Left lung (tissue), 14 donors: ENCODE measurements at places on chromosomes 16 and 17. TPM values are rescaled to one million over a fixed set of nuclear protein-coding genes. Genes with fewer than 3 reads are reported as not detected.

The CCL11 gene
- 0.68 TPM for polyA plus RNA-seq

The ERN1 gene
- polyA plus RNA-seq: 10.7 TPM

The AHSP gene
- polyA plus RNA-seq: 6.2 TPM

The SCARF1 gene
- 18.6 TPM for polyA plus RNA-seq

The CD7 gene
- polyA plus RNA-seq: 1.9 TPM

The SMPD3 gene
- polyA plus RNA-seq: 3.7 TPM

The MARCHF10 gene
- polyA plus RNA-seq: 2.3 TPM

The CSH1 gene
- not detected for polyA plus RNA-seq

The TBX6 gene
- 1.8 TPM for polyA plus RNA-seq

The SLC16A3 gene
- polyA plus RNA-seq: 19.0 TPM

The NLRC3 gene
- 3.3 TPM for polyA plus RNA-seq

The HBA1 gene
- polyA plus RNA-seq: 599 TPM

The HSD11B2 gene
- polyA plus RNA-seq: 81.1 TPM

The PSMD11 gene
- 82.9 TPM for polyA plus RNA-seq

The PAQR4 gene
- polyA plus RNA-seq: 14.8 TPM

The NSMCE1 gene
- polyA plus RNA-seq: 63.5 TPM

The RAPGEFL1 gene
- 10.3 TPM for polyA plus RNA-seq

The UTS2R gene
- polyA plus RNA-seq: not detected

The BAIAP3 gene
- polyA plus RNA-seq: 4.4 TPM

The NECAB2 gene
- 0.79 TPM for polyA plus RNA-seq
